ENCODE measurements at places on chromosomes 16 and 17.

DNA sequence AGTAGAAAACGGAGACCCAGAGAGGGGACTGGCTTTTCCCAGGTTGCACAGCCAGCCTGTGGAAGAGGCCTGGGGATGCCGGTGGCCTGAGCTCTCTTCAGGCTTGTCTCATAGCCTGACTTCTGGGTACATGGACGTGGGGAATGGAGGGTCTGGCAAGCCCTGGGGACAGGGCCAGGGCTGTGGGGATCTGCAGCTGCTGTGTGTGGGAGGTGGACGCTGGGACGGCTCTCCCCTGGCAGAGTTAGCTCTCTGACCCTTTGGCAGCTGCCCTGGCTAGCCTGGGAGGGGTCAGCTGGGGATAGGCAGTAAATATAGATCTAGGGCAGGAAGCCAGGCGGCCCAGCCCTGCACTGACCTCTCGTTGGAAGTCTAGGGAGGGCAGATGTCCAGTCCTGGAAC, 20.5 kb downstream of the SLC4A1 start:
- no peak for DNase-seq

DNA sequence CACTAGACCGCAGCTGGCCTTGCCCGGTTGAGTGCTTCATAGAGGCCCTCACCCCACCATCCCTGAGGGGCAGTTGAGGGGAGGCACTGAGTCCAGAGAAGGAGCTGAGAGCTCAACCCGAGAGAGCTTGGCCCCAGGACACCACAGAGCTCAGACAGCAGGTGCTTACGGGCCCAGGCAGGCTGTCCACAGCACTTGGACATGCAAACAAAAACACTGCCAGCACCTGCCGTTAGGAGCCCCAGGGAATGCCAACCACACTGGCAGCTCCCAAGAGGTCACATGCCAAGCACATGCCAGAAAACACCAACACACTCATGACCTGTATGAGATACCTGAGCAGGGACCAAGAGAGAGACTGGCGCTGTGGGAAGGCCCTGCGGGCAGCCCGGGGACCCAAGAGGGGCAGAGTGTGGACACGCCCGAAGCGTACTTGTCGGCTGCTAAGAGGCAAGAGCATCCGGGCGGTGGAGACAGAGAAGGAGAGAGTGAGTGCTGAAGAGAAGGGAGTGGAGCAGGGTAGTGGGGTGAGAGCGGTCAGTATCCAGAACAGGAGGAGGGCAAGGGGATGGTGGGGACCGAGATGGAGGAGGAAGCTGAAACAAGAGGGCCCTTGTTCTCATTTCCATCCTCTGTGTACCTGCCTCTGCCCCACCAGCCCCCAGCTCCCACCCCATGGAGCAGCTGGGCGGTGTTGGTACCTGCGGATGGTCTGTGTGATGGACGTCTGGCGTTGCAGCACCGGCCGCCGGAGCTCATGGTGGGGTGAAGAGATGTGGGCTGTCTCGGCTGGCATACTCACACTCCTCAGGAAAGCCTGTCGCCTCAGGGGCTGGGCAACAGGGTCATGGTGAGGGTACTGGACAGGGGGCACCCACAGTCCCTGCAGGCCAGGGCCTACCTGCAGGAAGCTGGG, 8.2 kb downstream of the RHBDF1 start:
- no peak for DNase-seq

DNA sequence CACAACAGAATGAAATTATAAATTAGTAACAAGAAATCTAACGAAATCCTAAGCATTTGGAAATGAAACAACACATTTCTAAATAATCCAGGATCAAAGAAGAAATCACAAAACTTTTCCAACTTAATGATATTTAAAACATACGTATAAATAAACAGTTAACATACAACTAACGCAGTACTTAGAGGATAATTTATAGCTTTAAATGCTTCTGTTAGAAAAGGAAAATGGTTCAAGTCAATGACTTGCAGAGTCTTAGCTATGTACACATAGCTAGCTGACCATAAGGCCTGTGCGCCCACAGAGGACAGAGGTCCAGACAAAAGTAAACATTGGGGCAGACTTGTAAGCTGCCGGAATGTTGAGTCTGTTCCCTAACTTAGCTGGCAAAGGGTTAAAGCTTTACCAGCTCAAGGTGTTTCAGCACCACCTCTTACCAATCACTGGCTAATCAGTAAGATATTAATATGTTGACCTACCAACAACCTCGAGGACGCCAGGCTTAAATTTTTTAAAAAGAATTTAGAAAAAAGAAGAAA, 84.6 kb downstream of the PARN start:
- DNase-seq: no peak

DNA sequence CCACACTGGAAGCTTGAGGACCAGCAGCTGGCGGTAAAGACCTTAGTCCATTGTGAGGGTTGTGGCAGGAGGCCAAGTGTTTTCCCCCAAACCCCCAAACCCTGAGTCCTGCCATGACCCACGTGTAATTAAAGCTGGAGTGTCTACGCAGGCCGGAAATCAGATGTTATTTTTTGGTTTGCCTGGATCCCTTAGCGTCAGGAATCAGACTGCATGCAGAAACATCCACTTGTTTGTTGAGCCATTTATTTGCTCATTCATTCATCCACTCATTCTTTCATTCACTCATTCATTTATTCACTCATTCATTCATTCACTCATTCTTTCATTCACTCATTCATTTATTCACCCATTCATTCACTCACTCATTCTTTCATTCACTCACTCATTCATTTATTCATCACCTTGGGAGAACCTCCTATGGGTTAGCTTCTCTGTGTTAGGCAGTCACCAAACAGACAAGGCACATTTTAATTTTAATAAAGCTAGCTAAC, 313.1 kb downstream of the MAF start:
- DNase-seq: no peak

GRCh38 chr16:72469932-72470331, 298.0 kb upstream of the PMFBP1 start:
- no peak for DNase-seq

DNA sequence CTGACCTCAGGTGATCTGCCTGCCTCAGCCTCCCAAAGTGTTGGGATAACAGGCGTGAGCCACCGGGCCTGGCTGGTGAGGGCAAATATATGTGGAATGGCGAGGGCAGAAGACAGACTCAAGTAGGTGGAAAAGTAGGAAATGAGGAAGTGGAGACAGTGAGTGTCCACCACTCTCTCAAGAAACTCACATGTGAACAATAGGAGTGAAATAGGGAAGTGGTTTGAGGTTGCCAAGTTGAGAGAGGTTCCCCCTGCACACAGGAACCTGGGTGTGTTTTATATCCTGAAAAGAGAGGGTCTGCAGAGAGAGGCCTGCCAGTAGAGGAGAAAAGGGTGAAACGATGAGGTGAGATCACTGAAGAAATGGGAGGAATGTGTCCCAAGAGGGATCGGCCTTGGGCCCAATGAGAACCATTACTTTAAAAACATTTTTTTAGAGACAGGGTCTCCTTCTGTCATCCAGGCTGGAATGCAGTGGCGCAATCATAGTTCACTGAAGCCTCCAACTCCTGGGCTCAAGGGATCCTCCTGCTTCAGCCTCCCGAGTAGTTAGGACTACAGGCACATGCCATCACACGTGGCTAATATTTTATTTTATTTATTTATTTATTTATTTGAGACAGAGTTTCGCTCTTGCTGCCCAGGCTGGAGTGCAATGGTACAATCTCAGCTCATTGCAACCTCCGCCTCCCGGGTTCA, 17.1 kb upstream of the CORO1A start:
- no peak for DNase-seq

DNA sequence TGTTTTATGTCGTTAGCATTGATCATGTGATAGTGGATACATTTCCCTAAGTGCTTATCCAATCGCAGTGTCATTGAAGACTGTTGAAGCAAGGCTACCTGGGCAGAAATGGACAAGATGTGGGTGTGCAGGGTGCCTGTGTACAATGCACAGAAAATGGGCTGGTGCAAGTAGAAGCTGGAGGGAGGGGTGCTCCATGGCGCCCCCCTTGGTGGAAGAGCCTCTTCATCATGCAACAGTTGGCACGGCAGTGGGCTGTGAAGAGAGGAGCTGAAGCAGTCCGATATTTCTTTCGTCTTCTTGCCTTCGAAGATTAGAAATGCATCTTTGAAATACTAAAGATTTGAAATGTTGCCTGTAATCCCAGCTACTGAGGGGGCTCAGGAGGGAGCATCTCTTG, 100.5 kb downstream of the PLCG2 start:
- no peak for DNase-seq

DNA sequence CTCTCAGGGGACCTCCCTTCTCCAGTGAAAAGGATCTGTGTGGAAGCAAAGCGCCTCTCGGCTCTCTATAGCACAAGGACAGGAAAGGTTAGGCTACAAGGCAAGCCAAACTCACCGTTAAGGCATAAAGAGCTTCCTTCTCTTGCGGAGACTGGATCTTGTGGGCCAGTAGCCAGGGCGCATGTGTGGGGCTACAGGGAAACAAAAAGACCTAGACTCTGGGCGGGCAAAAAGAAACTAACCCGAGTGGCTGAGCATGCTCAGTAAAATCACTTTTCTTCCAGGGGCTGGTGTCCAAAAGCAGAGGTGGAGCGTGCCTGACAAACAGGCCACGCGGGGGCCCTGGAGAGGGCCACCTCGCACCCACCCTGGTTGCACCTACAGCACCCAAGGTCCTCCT, 16.1 kb downstream of the GGA2 start:
- no peak for DNase-seq

GRCh38 chr16:87410968-87411367, 18.8 kb downstream of the MAP1LC3B start:
- DNase-seq: no peak

DNA sequence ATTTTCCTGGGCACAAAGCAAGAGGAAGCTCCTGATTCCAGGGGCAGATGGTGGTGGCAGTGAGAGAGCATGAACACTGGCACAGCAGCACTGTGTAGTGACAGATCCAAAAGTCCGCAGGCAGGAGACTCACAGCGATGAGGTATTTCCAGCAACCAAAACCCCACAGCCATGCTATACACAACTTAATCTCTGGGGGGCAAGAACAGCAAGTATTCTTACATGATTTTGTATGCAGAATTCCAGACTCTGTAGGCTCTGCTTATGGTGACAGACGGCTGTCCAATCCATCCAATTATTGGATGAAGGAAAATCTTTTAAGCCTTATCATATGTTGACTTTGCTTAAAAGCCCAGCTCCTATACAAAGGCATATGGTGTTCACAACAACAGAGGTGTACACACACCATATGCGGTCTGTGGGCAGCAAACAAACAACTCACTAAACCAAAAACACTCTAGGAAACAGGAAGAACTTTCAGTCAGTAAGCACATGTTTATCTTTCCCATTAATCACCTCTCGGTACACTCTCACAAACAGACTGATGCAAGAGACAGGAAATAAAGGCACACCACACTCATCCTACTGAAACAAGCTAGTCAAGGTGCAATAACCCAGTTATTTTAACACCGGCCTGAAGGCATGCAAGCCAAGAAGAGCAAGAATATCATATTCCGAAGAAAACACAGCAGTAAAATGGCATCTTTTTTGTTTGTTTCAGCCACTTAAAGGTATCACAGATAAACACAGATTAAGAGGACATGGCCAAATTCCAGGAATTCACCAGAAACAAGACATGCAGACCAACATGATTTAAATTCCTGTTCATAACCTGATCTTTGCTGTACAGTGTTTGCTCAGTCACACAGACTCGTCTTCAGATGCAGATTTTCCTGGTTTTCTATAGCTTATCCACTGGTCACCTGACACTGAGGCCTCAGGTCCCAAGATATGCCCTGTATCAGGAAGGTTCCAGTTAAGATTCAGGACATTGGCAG, 47.8 kb downstream of the ERN1 start:
- DNase-seq: no peak

DNA sequence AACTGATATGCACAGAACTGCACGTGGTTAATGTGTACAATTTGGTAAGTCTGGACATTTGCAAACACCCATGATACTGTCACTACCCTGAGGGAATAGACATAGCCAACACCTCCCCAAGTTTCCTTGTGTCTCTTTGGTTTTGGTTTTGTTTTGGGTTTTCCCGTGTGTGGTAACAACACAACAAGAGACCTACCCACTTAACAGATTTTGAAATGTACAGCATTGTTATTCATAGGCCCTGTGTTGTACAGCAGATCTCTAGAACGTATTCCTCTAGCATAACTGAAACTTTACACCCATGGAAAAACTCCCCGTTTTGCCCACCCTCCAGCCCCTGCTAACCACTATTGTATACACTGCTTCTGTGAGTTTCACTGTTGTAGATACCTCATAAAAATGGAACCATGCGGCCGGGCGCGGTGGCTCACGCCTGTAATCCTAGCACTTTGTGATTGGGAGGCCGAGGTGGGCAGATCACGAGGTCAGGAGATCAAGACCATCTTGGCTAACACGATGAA, 76.3 kb upstream of the TBC1D3K start:
- DNase-seq: no peak

DNA sequence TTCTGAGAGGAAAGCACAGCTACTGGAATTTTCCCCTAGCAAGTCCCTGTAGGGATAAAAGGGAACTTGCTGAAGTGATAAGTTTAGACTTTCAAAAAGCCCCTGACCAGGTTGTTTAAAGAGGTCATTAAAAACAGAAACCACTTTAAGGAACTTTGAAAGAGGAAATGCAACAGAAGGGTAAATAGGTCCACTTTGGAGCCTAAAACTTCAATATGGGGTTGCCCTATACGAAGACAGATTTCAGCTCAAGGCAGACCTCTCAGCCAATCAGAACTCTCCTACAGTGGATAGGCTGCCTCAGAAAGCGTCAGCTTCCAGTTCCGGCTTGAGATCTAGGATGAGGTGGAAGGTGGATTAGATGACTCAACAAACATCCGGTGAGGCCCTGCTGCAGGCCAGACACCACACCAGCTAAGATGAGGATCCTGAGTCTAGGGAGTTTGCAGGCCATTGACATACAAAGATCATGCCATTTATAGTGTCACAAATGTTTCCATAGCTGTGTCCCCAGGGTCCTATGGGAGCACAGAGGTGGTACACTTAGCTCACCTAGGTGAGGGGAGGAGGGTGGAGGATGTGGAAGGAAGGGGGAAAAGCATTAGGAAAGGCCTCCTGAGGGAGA, 7.9 kb upstream of the MFSD6L start:
- no peak for DNase-seq

DNA sequence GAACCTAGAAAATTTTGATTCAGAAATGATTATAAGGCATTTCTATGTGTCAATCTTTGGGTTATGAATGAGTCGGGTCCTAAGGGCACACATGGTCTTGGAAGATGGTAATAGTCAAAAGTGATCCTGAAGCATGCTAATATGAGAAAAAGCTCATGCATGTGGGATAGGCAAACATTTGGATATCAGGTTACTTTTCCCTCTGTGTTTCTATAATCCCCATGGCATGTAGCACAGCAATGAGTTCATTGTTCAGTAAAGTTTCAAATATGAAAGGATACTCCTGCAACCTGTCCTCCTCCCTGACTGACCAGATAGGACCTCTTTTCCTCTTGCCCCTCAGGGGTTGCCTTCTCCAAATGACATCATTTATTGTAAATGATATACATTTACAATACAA, 249.9 kb upstream of the MON1B start:
- DNase-seq: no peak

DNA sequence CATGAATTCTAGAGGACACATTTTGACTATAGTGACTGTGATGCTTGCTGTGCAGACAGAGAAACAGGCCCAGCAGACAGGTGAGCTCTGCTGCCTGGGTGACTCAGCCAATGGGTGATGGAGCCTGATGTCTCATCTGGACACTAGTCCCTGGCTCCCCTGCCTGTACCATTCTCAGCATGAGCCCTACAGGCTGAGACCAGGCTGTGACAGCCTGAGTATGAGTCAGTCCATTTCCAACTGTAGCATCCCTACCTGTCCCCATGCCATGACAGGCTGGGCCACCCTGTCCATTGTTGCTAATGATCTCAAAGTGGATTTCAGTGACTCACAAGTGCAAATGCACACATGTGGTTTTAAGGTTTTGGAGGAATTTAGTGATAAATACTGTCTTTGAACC, 102.5 kb upstream of the EEF2KMT start:
- no peak for DNase-seq

- peak; percentile 12 for DNase-seq
Observed at GRCh38 chr17:7282752-7283321, 1.3 kb downstream of the SLC2A4 start.

All from bone marrow (tissue), 2 donors.